GM13976 (cell line): ENCODE measurements at places on chromosomes 12 and 14.

- DNase-seq = peak; percentile 50
Observed at GRCh38 chr12:115871714-115872113, 405.8 kb downstream of the MED13L start.

DNA sequence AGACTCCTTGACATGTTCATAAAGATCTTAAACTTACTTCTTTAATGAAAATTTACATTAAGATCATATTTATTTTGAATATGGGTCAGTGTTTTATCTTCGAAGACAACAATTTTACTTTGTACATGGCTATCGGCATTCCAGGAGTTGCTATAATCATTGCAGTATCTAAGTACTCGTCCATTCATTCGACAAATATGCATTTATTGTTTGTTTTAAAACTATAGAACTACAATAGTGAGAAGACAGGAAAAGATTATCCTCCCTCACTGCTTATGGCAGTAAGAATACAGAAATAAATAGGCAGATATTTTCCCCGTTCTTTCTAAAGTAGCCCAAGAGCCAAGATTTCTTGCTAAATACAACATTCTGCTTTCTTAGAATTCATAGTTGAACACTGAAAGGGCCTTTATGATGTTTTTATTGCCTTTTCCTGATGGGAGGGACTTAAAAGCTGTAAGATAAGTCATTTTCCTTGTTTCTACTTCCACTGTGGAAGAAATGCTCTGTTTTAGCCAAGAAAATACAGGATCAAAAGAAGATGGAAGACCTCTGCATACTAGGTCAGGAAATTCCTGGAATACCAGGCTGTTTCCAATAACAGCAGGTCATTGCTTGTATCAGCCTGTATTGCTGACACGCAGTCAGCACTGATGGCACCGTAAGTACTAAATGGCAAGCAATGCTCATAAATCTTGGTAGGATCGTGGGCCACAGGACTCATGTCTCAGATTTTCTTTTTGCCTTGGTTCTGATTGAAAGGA, 521.0 kb upstream of the ATP2B1 start:
- no peak for DNase-seq

GRCh38 chr12:3753544-3754284, 805 bp upstream of the CRACR2A start:
- peak; percentile 23 for DNase-seq

DNA sequence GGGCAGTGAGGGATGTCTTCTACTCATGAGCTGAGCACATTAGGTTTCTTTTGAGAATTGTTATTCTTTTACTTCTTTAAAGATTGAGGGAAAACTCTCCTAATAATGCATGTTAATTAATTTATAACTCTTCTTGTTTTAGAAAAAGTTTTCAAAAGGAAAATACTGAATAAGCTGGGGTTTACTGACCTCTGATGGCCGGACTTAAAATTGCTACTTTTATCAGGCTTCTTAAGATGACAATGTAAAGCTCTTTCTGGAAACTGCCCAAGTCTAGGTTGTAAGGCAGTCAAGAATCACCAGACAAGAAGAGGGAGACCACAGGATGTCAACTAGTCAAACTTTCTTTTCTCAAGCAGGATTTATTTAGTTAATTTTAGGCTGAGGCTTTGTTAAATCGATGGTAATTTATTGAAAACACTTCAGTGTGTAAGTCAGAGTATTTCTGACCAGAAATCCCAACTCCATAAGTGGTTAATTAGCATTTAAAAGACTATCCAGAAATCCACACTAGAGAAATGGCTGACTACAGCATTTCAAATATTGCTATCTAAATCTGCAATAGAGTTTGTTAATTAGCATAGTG, 82.1 kb downstream of the AVPR1A start:
- no peak for DNase-seq

- no peak for DNase-seq
Observed at GRCh38 chr14:74618078-74618952, 6.3 kb upstream of the LTBP2 start.

GRCh38 chr12:18982226-18982949, 147.1 kb upstream of the PLEKHA5 start:
- no peak for DNase-seq

GRCh38 chr12:108352591-108352990, 13.5 kb upstream of the CMKLR1 start:
- no peak for DNase-seq

GRCh38 chr12:52667509-52667908, 12.7 kb downstream of the KRT1 start:
- DNase-seq = no peak

- DNase-seq = peak; percentile 41
Observed at GRCh38 chr14:50792051-50792477, 38.9 kb downstream of the NIN start.

DNA sequence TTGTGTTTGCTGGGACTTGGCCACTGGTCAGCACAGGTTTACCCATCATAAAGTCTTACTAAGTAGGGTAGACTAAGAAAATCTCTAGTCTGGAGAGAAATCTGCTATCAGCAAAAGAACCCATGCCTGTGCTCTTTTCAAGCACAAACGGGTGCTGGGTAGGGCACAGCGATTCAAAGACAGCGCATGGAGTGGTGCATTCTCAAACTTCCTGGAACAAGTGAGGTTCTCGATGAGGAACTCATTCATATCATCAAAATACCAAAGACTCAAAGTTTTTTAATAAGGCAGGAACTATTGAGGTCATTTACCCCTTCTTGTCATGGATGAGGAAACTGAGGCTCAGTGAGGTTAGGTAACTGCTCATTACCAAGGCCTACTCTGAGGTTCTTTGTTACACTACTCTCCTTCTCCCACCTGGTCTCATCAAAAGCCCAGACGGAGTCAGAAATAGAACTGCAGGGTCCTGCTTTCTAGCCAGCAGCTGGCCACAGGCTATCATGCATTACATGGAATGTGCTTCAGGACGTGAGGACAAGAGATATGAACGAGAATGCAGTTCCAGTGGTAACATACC, 390.3 kb downstream of the ZFP36L1 start:
- DNase-seq = no peak

DNA sequence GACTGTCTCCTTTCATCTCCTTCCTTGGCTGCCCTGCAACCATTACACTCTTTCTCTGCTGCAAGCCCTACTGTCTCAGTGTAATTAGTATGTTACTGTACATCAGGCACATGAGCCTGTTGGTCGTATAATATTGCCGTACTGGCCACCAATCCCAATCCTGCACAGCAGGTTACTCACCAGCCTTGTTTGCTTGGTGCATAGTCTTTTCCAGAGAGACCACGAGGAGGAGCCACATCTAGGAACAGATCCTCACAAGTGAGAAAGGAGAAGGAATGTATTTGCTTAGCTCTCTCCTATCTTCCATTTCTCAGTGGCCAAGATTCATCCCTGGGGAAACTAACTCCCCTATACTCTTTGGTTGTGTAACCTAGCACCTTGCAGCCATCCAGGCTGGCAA, 33.0 kb upstream of the BICDL1 start:
- DNase-seq = no peak

DNA sequence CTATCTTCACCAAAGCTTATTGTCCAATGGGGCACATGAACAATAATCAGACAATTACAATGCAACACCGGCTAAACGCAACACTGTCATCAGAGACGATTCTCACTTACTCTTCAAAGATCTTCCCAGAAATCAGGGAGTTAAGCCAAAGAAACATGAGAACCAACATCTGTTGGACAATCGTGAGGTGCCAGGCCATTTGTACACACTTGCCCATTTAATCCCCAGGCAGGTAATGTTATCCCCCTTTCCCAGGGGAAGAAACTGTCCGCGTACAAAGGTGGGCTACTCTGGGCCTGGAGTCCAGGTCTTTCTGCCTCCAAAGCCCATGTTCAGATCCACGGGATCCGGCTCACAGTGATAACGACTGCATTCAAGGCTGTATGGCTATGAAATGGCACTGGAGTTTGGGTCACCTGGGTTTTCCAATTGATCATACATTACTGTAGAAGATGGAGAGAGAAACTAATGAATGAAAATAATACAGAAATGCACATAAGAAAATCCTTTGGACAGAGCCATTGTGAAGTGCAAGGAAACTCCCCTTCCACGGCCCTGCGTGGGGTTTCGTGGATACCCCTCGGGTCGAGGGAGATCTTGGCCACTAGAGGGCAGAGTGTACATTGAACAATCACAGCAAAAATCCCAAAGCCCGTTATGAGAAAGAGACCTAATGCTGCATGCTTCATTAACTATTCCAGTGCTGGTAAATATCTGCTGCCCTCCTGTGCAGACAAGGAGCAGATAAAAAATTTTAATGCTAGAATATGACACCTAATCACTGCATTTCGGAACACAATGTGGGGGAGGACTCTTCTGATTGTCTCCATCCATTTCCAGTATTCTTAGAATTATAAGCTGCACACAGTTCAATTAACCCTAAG, 111.4 kb downstream of the EGLN3 start:
- DNase-seq = peak; percentile 63

- DNase-seq = no peak
Observed at GRCh38 chr12:95197636-95198035, 19.6 kb downstream of the FGD6 start.

DNA sequence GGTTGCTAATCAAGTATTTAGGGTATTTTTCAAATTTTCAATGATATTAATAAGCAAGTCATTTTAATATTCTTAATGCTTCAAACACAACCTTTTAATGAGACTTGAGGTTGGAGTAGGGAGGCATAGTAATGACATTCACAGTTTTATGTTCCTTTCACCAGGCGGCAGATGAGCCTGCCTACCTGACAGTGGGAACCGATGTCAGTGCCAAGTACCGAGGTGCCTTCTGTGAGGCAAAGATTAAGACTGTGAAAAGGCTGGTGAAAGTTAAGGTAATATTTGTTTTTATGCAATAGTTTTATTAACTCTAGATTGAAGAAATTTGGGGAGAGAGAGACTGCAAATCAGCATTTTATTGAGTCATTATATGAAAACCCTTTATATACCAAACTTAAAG, 3.1 kb downstream of the ARID4A start:
- DNase-seq = no peak
